ENCODE measurements at places on chromosomes 5 and 9.

GRCh38 chr9:129832982-129833381 is 2.1 kb downstream of the C9orf78 start:
- no peak for DNase-seq

GRCh38 chr5:80033513-80033912 is 1.6 kb upstream of the THBS4 start:
- DNase-seq = no peak

DNA sequence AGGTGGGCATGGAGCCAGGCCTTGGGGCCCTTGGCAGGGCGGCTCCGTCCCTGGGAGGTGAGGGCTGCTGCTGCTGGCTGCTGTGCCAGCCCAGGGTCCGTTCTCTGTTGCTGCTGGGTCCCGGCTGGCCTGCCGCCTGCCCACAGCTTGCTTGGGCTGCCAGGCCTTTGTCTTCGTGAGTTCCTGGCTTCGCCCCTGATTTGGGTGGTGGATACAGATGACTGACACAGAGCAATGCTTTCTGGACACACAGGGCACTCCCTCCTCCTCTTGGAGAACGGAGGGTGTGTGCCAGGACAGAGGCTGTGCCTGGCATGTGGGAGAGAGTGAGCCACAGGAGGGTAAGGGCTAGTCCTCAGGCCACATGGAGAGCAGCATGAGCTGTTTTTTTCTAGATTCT is 166.1 kb downstream of the MACROH2A1 start:
- DNase-seq = no peak

GRCh38 chr9:130626249-130626996 is 38.0 kb upstream of the PRDM12 start:
- no peak for DNase-seq

GRCh38 chr9:93288341-93288740 is 104.4 kb downstream of the WNK2 start:
- no peak for DNase-seq

- no peak for DNase-seq
These were observed 83.8 kb upstream of the ERCC6L2 start for GRCh38 chr9:95791695-95792094.

- no peak for DNase-seq
These were observed 2171.9 kb upstream of the WWC1 start for GRCh38 chr5:166119506-166119905.

DNA sequence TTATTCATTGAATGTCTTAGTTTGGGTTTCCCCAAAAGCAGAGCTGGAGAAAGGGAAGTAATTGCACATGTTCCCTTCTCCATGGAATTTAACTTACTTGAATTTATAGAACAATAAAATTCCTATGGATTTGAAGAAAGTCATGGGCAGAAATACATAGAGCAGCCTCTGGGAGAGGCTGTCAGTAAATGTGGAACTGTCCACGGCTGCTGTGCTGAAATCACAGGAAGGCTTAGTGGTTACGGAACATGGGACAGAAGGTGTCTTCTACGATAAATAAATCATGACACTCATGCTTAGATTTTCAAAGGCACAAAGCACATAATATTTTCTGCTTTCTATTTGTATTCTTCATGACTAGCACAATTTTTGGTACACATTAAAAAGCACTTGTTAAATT is 440.6 kb upstream of the IZUMO3 start:
- no peak for DNase-seq

- no peak for DNase-seq
These were observed 53.5 kb upstream of the GRIN3A start for GRCh38 chr9:101791938-101792337.

- DNase-seq = no peak
These were observed 7.8 kb downstream of the FST start for GRCh38 chr5:53488195-53488722.

DNA sequence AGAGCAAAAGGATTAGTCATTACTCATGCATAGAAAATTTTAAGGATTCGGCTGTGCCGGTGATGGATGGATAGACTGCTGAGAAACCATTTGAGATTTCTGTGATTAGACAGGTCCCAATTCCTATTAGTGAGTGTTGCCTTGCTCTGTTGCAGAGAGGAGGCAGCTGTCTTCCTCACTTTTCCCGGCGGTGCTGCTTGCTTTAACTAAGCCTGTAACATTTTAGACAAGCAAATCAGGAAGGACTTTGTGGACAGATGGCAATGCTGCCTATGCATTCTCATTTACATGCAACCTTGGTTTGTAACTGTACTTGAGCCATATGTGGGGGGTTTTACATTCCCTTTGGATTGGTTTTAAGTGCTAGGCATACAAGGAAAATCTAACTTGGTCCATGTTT is 1176.3 kb downstream of the CDH18 start:
- DNase-seq = no peak

- no peak for DNase-seq
These were observed 49.5 kb downstream of the COL5A1 start for GRCh38 chr9:134690946-134691694.

- DNase-seq = no peak
These were observed 234.2 kb upstream of the CDH6 start for GRCh38 chr5:30959238-30959637.

DNA sequence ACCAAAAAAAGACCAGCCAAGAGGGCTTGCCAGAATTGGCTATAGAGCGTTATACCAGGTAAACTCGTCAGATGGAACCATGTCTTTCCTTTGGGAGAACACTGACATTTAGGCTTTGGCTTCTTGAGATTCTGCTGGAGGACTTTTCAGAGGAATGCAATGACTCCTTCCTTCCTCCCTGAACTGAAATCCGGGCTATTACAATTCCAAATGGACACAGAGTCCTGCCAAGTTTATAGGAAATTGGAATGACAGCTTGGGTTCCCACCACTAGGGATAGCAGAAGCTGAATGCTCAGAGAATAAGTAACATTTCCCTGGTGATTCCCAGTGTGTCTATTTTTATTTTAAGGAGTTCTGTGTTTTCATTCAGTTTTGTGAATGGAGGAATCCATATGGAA is 143.0 kb downstream of the FGF1 start:
- DNase-seq = no peak

DNA sequence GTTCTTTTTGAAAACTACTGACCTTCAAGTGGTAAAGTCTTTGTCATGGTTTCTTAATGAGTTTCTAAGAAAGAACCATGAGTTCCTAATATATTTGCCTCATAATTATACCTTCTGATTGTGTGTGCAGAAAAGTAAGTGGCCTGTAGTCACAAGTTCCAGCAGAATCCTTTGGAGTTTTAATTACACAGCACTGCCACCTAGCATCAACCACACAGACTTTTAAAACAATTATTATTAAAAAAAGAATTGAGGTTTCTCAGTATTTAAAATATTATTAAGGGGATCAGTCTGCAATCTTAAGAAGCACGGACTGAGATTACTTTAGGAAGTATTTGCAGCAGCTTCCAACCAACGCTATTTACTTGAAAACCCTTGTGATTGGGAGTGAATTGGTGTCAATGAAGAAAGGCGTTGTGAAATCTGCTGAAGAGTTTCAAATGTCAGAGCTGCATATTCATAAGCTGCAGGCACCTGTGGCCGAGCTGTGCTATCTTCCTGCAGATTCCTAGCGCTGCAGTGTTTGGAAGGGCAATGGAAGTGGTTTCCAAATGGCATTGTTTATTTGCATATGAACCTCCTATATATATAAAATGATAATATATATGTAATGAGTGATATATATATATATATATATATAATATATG is 1074.2 kb upstream of the WWC1 start:
- DNase-seq = no peak

DNA sequence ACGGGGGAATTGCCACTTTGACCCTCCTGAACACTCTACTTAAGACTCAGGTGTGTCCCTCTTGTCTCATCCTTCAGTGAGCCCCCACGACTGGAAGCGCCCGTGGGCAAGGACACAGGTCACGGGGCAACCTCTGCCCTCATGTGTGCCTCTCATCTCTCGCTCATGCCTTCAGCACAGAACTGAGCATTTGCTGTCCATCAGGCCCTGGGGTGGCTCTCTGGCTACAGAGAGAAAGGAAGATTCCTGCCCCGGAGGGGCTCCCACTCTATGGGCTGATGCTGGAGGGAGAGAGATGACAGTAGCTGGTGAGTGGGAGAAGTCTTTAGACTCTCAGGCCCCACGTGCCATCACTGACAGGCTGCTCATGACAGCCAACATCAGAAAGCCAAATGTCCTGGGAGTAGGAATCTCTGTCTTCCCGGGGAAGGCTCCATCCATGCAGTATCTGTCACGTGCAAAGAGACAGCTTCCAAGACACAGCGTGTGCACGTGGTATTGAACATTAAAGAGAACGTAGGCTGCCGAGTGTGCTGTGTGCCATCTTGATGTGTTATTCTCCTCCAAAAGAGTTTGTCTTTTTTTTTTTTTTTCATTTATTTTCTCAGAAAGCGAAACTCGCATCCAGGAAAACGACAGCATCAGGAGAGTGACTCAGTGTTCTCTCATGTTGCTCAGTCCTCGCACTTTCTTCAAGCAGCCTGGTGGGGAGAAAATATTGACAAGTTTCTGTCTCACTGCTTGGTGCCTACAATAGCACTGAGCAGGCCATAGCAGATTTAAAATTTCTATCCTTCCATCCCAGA is 190.5 kb downstream of the GAS1 start:
- no peak for DNase-seq

DNA sequence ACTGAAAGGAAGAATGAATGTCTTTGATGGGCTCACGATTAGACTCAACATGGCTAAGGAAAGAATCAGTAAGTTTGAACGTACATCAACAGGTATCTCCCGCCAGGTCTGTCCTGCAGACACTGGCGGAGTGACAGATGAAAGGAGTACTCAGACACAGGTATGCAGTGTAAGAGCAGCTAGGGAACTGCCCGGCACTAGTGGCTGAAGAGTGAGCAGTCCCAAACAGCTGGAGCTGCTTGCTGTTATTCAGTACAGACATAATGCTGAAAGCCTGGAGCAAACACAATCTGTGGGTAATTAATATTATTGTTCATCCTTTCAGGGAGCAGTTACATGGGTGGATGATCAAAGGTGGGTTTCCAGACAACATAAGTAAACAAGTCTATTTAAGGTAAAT is 835.5 kb downstream of the TLE4 start:
- no peak for DNase-seq

DNA sequence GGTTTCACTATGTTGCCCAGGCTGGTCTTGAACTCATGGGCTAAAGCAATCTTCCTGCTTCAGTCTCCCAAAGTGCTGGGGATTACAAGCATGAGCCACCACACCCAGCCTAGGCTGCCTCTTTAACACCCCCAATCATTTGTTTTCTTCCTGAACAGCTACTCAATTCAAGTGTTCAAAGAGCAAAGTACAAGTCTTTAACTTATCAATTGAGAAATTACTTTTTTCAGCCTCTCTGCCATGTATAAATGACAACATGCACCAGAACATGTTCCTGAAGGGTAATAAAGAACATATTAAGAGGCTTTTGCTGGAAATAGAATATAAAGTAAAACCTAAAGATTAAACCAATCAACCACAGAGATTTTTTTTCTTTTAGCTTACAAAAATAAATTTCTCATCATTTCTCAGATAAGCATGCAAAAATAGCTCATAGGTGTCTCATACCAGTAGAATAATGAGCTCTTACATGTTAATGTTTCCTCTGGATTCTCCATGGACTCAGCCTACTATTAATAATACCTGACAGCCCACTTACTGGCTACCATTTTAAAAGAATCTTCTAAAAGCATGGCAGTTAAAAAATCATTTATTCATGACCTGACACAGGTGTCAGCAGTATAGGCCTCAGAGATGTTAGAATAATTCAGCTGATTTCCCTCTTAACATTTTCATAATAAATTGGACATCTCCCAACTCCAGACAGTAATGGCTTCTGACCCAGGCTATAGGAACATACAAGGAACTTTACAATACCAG is 60.0 kb downstream of the MCTP1 start:
- no peak for DNase-seq

DNA sequence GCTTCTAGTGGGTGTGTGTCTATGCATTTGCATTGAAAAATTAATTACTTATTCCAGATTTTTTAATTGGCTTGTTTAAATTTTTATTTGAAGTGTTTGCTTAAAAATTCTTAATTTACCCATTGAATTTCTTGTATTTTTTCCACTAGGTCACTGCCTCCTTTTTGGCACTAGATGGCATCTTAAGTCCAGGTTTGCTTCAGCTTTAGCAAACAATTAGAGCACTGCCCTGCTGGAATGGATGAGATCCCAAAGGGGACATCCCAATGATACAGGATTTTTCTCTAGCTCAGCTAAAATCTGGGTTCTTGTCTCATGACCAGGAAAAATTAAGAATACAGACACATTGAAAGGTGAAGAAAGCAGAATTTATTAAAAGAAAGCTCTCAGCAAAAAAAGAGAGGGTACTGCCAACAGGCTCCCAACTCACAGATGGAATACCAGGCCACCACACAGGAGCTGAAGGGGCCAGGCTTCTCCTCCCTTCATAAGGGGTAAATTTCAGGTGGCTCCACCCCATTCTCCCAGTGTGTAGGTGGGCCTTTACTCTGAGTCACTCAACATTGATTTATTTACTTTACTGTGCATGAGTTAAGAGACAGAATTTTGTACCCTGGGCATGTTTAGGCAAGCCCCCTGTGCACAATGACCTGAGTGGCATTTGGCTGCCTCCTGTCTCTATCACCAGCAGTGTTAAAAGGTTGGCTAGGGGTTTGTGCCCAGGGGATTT is 532.4 kb downstream of the ANXA1 start:
- DNase-seq = no peak

- no peak for DNase-seq
These were observed 215.0 kb downstream of the GAPVD1 start for GRCh38 chr9:125476645-125477044.

DNA sequence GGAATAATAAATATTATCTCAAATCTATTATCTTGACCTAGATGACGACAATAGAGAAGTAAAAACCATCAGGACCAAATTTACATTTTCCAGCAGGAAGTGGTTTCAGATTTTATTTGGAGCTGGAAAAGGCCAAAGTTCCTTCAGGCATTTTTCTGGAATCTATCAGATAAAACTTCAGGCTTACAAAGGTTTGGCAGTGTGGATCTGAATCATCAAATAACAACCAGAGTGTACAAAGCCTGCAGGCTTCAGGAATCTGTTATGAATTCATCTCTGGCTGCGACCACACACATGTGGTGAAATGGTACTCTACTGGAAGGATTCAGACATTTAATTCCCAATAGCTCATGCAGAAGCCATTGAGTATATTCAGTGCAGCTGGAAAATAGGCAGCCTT is 726.4 kb upstream of the GRAMD2B start:
- DNase-seq = no peak

DNA sequence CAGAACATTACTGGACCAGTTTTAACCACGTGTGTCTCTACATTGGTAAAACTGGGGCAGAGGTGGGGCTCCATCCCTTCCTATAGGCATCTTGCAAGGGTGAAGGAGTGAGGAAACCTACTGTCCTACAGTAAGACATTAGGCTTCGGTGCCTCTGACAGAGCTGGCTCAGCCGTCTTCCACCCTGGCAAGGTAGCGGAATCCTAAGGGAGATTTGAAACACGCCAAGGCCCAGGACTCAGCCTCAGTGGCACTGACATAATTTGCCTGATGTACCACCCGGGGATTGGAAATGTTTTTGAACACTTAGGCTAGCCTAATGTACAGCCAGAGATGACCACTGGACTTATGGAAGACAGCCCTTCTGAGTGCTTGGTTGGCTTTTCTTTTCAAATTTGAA is 329.7 kb upstream of the IRX1 start:
- no peak for DNase-seq
